ENCODE measurements at places on chromosomes 5 and 9.

DNA sequence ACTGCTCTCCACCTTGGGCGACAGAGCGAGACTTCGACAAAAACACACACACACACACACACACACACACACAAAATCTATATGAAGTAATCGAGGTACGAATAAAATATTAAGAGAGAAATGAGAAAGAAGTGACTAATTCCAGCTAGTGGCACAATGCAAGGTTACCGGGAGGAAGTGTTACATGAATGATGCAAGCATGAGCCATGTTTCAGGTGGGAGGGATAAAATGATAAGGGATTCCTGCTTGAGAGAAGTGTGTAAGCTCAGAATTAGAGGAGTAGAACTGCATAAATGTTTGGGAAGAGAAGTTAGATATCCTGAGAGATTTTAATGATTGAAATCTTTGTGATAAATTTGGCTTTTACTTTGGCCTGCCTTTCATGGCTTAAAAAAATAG, 18.8 kb downstream of the HAPLN1 start:
- no peaks in the 10 kb centered on the region for H3K27me3 ChIP-seq
- H3K4me3 ChIP-seq: no peak overlapping the region
- H3K27ac ChIP-seq: no peak overlapping the region
- DNase-seq: peak; percentile 28
- no peaks in the 10 kb centered on the region for H3K4me1 ChIP-seq
- H3K36me3 ChIP-seq: no peaks in the 10 kb centered on the region

GRCh38 chr9:114031948-114032840, 45.9 kb downstream of the AMBP start:
- H3K4me3 ChIP-seq: no peak overlapping the region
- peaks cover 5% of the 10 kb centered on the region for H3K36me3 ChIP-seq
- H3K27me3 ChIP-seq: no peaks in the 10 kb centered on the region
- no peaks in the 10 kb centered on the region for H3K4me1 ChIP-seq
- no peak for DNase-seq

- no peak for DNase-seq
- peaks cover 1% of the 10 kb centered on the region for H3K36me3 ChIP-seq
- H3K4me3 ChIP-seq: no peak overlapping the region
- H3K4me1 ChIP-seq: peaks cover 12% of the 10 kb centered on the region
- no peak overlapping the region for H3K27ac ChIP-seq
These were observed 35.6 kb downstream of the DAPK1 start for GRCh38 chr9:87533271-87533670.

- no peaks in the 10 kb centered on the region for H3K36me3 ChIP-seq
- no peaks in the 10 kb centered on the region for H3K27me3 ChIP-seq
- H3K4me3 ChIP-seq: no peak overlapping the region
- H3K4me1 ChIP-seq: no peaks in the 10 kb centered on the region
- no peak for DNase-seq
These were observed 1646.6 kb downstream of the MAT2B start for GRCh38 chr5:165152058-165152457.

DNA sequence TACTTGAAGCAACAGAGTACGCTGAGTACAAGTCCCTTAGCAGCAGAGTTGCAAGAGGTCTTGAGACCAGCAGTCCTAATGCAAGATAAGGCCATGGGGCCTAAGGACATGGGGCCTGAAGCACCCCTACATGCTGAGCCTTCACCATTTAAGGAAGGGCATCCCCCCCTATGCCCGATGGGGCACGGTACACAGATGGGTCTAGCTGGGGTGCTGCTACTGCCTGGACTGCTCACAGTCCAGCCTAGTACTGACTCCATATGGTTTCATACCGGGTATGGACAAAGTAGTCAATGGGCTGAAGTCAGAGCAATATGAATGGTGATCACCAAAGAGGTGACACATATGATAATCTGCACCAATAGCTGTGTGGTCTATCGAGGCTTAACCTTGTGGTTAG, 178.3 kb downstream of the PDE4D start:
- H3K27me3 ChIP-seq: no peaks in the 10 kb centered on the region
- no peak overlapping the region for H3K4me3 ChIP-seq
- no peaks in the 10 kb centered on the region for H3K36me3 ChIP-seq
- DNase-seq: no peak
- H3K27ac ChIP-seq: no peak overlapping the region
- peaks cover 2% of the 10 kb centered on the region for H3K4me1 ChIP-seq

- H3K36me3 ChIP-seq: no peaks in the 10 kb centered on the region
- no peak overlapping the region for H3K27ac ChIP-seq
- no peaks in the 10 kb centered on the region for H3K4me1 ChIP-seq
These were observed 276.0 kb downstream of the DMAC1 start for GRCh38 chr9:7523426-7524043.
